Activated CD4-positive, alpha-beta T cell treated with anti-CD3 and anti-CD28 coated beads for 4 hours (primary cell): ENCODE measurements at places on chromosomes 1 and 21.
A peak's percentile ranks its signal among the peaks of the same experiment; 100 is the strongest.

GRCh38 chr1:113652771-113653170 lies 106.5 kb downstream of the PHTF1 start:
- DNase-seq = no peak

DNA sequence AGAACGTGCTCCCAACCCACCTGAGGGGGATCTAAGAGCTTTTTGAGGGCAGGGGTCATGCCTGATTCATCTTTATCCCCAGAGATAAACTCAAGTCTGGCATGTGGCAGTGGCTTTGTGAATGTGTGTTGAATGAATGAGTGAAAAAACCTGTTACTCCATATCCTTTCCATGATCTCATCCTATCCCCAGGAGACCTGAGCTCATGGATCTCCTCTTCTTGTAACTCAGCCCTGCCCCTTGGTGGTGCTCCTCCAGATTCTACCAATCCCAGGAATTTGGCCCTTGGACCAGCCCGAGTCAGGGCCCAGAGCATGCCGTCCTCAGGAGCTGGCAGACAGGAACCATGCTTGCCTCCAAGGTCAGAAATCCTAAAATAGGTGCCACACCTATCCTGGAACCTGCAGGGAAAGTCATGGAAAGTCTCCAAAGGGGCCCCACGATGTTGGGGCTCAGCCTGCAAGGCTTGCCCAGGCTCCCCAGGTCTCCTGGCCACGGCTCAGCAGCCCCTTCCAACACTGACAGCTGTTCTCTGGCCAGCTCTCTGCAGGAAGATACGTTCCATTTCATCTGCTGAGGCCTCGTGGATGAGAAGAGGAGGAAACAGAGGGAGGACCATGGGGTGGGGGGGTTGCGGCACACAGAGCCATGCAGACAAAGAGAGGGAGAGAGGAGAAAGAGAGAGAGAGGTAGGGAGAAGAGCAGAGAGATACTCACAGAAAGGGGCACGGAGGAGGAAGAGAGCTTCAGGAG lies 214.6 kb downstream of the TRABD2B start:
- DNase-seq = no peak

GRCh38 chr21:29418813-29419212 lies 120.1 kb downstream of the BACH1 start:
- DNase-seq = no peak

GRCh38 chr21:36075171-36075570 lies 5.3 kb downstream of the CBR1 start:
- no peak for DNase-seq

DNA sequence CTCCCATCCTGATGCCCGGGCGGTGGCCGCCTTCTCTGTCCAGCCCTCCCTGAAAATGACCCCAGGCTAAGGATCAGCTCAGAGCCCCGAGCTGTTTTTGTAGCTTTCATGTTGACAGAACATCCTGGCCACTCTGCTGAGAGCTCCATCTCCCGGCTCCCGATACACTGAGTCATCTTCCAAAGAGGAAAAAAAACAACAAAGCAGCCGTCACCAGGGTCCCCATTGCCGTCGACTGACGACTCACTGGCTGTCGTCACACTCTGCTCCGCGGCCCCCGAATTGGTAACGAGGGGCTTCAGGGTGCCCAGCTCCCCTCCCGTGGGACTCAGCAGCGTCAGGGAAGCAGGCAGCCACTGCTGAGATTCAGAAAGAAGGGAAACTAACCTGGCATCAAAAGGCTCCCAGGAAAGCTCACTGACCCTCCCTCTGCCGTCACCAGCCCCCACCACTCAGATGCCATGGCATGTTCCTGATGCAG lies 67.2 kb downstream of the CD46 start:
- no peak for DNase-seq

DNA sequence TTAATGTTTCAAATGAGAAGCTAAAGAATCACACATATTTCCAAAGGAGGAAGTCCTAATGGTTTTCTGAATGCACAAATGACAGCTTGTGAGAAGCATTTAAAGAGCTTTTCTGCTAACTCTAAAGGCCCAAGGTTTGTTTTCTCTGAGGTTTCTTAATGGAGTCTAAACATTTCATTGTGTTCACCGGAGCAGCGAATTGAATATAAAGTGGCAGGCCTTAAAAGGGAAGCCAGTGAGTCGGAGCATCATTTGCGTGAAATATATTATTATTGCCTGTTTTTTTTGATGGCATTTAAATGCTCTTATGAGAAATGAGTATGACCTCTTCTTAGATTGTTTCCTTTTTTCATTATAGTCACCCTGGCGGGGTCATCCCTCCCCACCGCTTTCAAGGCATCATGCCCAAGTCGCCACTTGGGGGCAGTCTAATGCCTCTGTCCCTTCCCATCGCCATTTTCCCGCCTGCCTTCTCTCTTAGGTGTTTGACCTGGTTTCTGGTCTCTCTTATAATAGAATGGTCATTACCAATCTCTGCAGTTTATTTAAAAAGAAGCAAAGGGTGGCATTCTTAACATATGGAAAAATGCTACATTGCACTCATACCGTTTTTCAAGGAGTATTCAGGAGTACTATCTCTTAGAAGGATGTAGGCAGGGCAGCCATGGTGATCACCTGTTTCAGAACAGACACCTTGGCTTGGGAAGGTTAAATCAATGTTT lies 25.3 kb upstream of the OVAAL start:
- peak; percentile 53 for DNase-seq

- peak; percentile 81 for DNase-seq
Observed at GRCh38 chr1:31815752-31816500, at the start of gene SPOCD1. Gene SPOCD1 (minus strand): TSS chr1:31816022. CDS start chr1:31815333, 689 bp downstream.

DNA sequence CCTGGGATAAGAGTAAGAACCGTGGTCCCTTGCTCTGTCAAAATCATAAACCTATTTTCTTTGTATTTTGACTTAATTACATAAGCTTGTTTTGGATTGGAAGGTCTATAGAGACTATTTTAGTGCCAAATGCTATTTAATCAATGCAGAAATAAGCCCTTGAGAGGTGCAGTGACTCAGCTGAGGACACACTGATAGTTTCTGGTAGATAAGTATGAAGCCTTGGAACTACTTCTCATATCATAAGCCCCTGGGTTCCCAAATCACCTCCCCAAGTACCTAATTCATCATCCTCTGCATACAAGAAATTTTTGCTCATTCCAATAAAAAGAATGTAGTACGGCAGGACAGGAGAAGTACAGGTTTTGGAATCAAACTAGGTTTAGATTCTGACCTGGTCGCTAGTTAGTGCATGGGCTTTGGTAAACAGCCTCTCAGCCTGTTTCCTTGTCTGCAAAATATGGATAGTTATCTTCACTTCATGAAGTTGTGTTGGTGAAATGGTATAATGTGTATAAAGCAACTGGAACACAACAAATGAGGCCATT lies 3.3 kb upstream of the CD55 start:
- no peak for DNase-seq

- peak; percentile 37 for DNase-seq
Observed at GRCh38 chr1:161115132-161115711, 2.6 kb downstream of the PFDN2 start.

DNA sequence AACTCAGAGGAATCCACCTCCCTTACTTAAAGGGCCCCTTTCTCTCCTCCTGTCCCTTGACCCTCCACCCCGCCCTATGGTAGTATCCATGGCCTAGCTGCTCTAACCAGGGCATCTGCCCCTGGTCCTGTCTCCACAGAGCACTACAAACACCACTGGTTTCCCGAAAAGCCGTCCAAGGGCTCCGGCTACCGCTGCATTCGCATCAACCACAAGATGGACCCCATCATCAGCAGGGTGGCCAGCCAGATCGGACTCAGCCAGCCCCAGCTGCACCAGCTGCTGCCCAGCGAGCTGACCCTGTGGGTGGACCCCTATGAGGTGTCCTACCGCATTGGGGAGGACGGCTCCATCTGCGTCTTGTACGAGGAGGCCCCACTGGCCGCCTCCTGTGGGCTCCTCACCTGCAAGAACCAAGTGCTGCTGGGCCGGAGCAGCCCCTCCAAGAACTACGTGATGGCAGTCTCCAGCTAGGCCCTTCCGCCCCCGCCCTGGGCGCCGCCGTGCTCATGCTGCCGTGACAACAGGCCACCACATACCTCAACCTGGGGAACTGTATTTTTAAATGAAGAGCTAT lies 1.7 kb downstream of the BTG2 start:
- peak; percentile 50 for DNase-seq

GRCh38 chr1:244242446-244242845 lies 191.4 kb downstream of the ZBTB18 start:
- no peak for DNase-seq

- DNase-seq = no peak
Observed at GRCh38 chr1:205811660-205812059, 1.3 kb downstream of the SLC41A1 start.
